Activated CD4-positive, alpha-beta T cell treated with anti-CD3 and anti-CD28 coated beads, Interleukin-2, Interleukin-4, amounts not matched to agents 100 ng/mL and 50 ng/mL, durations not matched to agents 16 hours and 8 hours (primary cell): ENCODE measurements at places on chromosomes 12 and 14.

- no peak for DNase-seq
Measured at GRCh38 chr14:106187216-106187615, 660.8 kb downstream of the TMEM121 start.

- peak; percentile 92 for DNase-seq
Measured at GRCh38 chr12:110403146-110403975, at the start of gene ANAPC7. ANAPC7 (minus strand) TSS chr12:110403708; CDS start chr12:110403627, 81 bp downstream.

- DNase-seq, result no peak
Measured at GRCh38 chr14:37826869-37827268, 231.4 kb downstream of the TTC6 start.

DNA sequence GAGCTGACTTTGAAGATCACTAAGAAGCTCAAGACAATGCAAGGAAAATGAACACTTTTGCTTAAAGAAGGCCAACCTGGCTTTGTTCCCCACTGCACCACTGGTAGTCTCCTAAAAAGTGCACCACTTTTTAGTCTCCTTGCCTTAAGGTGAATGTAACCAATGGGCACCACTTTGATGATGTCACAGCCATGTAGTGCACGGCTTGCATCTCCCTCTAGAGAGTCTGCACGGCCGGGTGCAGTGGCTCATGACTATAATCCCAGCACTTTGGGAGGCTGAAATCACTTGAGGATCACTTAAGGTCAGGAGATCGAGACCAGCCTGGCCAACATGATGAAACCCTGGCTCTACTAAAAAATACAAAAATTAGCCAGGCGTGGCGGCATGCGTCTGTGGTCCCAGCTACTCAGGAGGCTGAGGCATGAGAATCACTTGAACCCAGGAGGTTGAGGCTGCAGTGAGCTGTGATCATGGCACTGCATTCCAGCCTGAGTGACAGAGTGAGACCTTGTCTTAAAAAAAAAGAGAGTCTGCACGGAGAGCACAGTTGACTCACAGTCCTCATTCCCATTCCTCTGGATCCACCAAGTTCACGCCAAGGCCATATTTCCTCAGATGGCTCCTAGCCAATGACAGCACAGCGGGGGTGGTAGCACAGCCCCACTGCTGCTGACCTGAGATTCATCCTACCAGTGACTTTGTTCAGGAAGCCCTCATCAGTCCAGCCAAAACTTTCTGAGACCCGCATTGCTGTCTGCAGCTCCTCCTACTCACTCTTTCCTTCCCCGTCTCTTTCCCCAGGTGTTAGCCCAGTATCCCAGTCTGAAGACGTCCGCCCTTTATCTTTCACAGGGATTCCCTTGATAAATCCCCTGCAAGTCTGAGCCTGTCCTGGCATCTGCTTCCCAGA is 16.5 kb upstream of the IFT81 start:
- no peak for DNase-seq

- no peak for DNase-seq
Measured at GRCh38 chr12:15527201-15528080, 205.1 kb downstream of the PTPRO start.

DNA sequence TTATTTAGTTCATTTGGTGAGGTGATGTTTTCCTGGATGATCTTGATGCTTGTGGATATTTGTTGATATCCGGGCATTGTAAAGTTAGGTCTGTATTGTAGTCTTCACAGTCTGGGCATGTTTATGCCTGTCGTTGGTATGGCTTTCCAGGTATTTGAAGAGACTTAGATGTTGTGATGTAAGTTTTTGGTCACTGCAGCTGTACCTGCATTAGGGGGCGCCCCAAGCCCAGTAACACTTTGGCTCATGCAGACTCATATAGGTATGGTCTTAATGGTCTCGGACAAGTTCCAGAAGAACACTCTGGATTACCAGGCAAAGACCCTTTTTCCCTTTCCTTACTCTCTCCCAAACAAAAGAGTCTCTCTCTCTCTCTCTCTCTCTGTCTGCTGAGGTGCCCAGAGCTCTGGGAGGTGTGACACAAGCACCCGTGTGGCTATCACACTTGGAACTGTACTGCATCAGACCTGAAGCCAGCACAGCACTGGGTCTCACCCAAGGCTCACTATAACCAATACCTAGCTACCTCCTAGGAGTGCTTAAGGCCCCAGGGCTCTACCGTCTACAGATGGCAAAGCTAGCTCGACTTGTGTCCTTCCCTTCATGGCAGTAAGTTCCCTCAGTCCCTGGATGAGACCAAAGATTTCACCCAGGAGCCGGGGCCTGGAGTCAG is 425.8 kb upstream of the ATXN7L3B start:
- DNase-seq, result peak; percentile 5

GRCh38 chr12:76883151-76883550 is 4.3 kb upstream of the CSRP2 start:
- no peak for DNase-seq

GRCh38 chr14:21074398-21075272 is 4.5 kb downstream of the ARHGEF40 start:
- DNase-seq, result no peak

- no peak for DNase-seq
Measured at GRCh38 chr12:11855983-11856374, 206.5 kb downstream of the ETV6 start.

DNA sequence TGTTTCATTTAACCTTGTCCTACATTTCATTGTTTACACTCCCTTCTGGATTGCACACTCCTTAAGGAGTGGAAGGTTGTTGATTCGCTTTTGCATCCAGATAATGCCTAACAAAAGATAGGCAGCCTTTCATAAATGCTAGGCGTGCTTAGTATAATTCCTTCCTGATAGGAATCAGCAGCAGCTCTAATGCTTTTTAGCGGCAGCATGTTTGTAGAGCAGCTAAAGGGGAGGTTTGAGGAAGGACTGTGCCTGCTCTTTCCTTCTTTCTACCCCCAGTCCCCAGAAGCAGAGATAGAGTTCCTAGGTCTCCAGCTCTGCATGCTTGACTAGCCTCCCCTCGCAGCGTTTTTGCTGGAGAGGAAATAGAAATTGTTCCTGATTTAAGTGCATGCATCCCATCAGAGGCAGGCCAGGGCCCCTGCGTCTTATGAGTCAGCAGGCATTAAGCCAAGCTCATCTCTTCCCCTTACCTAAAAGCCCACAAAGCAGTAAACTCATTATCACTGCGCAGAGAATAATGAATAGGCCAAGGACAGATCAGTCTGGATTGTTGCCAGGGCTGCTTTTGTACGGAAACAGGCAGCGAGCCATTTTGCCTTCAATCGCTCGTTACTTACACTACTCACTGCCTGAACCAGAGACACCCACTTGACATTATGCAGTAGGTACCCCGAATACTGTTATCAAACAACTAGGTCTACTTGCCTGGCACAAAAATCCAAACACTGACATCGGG is 14.0 kb upstream of the TBPL2 start:
- no peak for DNase-seq

DNA sequence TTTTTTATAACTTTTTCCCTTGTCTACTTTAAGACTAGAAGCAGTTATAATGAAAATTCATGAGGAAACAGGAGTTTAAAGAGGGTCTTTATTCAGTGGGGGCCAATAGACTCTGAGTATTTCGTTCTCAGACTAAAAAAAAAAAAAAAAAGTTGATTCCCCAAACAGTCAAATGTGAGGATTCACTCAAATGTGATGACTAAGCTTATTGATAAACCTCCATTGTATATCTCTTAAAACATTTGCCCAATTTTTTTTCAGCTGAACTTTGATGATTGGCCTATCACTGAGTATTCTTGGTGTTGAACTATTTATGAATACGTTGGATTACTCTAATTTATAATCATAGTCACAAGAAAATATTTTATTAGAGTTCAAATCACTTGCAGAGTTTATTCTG is 265.3 kb downstream of the ERC1 start:
- DNase-seq, result no peak

DNA sequence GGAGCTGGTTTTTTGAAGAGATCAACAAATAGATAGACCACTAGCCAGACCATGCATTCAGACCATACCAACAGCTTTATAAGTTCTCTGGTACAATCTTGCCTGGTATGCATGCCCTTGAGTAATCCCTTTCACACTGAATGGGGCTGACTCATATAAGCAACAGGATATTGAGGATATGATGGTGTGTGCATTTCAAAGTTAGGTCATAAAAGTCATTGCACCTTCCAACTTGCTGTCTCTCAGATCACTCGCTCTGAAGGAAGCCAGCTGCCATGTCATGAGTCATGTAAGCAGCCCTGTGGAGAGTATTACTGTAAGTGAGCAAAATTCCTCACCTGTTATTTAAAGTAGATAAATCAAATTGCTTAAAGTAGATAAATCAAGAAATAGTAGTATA is 45.0 kb upstream of the OR6J1 start:
- peak; percentile 52 for DNase-seq

GRCh38 chr12:6078398-6079096 is 45.9 kb downstream of the VWF start:
- DNase-seq, result no peak

GRCh38 chr12:52162981-52163380 is 28.8 kb downstream of the KRT80 start:
- DNase-seq, result no peak

GRCh38 chr14:54730156-54730961 is 163.4 kb downstream of the SAMD4A start:
- peak; percentile 88 for DNase-seq
